Activated CD8-positive, alpha-beta T cell treated with anti-CD3 and anti-CD28 coated beads, Interleukin-2, amount 10 ng/mL, durations not matched to agents 7 days and 5 days (primary cell): ENCODE measurements at places on chromosomes 11 and 22. TPM values are rescaled to one million over a fixed set of nuclear protein-coding genes. Genes with fewer than 3 reads are reported as not detected.

GRCh38 chr11:34349882-34350281 lies 7.9 kb downstream of the ABTB2 start:
- H3K4me1 ChIP-seq, result peaks cover 14% of the 10 kb centered on the region
- no peak overlapping the region for H3K27ac ChIP-seq
- DNase-seq, result no peak

- no peak overlapping the region for H3K27ac ChIP-seq
- peaks cover 37% of the 10 kb centered on the region for H3K4me1 ChIP-seq
- DNase-seq, result no peak
- no peaks in the 10 kb centered on the region for H3K27me3 ChIP-seq
- no peak overlapping the region for H3K4me3 ChIP-seq
Measured at GRCh38 chr11:14443638-14444037, 56.0 kb downstream of the COPB1 start.

- H3K27ac ChIP-seq, result no peak overlapping the region
- H3K36me3 ChIP-seq, result no peaks in the 10 kb centered on the region
- no peaks in the 10 kb centered on the region for H3K4me1 ChIP-seq
- no peak overlapping the region for H3K4me3 ChIP-seq
- DNase-seq, result no peak
Measured at GRCh38 chr22:49547751-49548239, 279.9 kb downstream of the BRD1 start.

DNA sequence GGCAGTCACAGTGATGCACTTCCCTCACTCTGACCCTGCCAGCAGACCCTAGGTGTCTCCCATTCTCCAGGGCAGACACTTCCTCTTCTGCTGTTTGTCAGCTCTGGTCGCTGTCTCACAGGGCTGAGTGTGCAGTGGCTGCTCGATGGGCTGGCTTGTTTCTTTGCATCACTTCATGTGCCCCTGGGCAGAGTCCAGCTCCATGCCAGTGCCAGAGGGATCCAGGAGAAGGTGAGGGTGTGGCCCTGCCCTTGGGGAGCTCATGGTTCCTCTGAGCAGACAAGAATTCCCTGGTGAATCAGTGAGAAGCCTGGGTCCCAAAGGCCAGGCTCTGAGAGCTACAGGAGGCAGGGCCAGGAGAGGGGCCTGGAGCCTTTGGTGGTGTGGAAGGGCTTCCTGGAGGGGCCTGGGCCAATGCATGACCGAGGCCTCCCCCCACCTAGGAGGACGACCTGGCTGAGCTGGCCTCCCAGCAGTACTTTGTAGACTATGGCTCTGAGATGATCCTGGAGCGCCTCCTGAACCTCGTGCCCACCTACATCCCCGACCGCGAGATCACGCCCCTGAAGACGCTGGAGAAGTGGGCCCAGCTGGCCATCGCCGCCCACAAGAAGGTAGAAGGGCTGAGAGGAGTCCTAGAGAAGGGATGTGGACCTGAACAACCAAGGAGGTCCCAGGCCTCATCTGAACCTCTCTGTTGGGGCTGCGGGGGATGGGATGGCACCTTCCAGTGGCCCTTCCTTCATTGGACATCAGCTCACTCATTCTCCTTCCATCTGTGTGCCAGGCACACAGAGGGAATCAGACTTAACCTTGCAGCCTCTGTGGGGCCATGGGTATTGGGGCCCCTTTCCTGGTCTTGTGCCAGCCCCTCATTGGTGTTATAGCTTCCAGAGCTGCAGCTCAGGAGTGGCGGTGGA lies 66.1 kb downstream of the MYO7A start:
- DNase-seq, result no peak
- H3K4me3 ChIP-seq, result no peak overlapping the region
- no peak overlapping the region for H3K27ac ChIP-seq
- H3K4me1 ChIP-seq, result no peaks in the 10 kb centered on the region
- H3K27me3 ChIP-seq, result no peaks in the 10 kb centered on the region

- no peak for DNase-seq
- peaks cover 17% of the 10 kb centered on the region for H3K4me1 ChIP-seq
- peak overlapping the region; percentile 24 for H3K27ac ChIP-seq
- H3K4me3 ChIP-seq, result no peak overlapping the region
- peaks cover 40% of the 10 kb centered on the region for H3K36me3 ChIP-seq
- H3K27me3 ChIP-seq, result no peaks in the 10 kb centered on the region
Measured at GRCh38 chr22:50403701-50404101, 60.6 kb downstream of the PPP6R2 start.

DNA sequence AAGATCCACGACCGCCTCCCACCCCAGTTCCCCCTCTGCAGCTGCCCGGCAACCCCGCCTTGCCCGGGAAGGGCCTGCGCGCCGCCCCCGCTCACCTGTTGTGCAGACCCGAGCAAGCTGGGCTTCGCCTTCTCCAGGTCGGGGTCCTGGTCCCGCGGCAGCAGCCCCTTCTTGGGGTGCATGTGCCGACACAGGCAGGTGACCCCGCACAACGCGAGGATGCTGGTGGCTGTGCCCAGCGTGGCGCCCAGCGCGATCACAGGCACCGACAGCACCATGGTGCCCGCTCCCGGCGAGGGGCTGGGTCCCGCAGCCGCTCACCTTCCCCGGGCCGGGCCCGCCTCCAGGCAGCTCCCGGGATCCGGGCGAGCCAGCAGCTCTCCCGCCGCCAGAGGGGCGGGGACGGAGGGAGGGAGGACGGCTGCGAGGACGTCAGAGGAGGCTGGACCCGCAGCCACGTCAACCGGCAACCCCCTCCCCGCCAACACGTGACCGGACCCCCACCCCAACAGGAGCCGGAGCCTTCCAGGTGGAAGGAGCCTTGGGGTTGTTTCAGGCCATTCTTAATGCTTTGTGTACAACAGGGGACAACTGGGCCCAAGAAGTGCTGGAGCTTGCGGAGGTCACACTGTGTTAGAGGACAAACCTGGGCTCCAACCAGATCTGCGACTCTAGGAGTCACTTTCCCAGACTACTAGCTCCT lies at the start of gene SYT13:
Gene SYT13, minus strand, starts transcription at position 412 of the 703 bp plus-strand sequence. Its CDS starts 134 bp downstream, at position 278.
- no peaks in the 10 kb centered on the region for H3K4me1 ChIP-seq
- H3K4me3 ChIP-seq, result no peak within 1 kb of the TSS
- no peak within 1 kb of the TSS for H3K27ac ChIP-seq
- no peak for DNase-seq
- H3K27me3 ChIP-seq, result peaks cover 68% of the 10 kb centered on the region
- H3K36me3 ChIP-seq, result no peaks in the 10 kb centered on the region

GRCh38 chr11:72225411-72225951 lies 914 bp downstream of the INPPL1 start:
- peaks cover 41% of the 10 kb centered on the region for H3K4me1 ChIP-seq
- no peaks in the 10 kb centered on the region for H3K27me3 ChIP-seq
- H3K36me3 ChIP-seq, result peaks cover 16% of the 10 kb centered on the region

DNA sequence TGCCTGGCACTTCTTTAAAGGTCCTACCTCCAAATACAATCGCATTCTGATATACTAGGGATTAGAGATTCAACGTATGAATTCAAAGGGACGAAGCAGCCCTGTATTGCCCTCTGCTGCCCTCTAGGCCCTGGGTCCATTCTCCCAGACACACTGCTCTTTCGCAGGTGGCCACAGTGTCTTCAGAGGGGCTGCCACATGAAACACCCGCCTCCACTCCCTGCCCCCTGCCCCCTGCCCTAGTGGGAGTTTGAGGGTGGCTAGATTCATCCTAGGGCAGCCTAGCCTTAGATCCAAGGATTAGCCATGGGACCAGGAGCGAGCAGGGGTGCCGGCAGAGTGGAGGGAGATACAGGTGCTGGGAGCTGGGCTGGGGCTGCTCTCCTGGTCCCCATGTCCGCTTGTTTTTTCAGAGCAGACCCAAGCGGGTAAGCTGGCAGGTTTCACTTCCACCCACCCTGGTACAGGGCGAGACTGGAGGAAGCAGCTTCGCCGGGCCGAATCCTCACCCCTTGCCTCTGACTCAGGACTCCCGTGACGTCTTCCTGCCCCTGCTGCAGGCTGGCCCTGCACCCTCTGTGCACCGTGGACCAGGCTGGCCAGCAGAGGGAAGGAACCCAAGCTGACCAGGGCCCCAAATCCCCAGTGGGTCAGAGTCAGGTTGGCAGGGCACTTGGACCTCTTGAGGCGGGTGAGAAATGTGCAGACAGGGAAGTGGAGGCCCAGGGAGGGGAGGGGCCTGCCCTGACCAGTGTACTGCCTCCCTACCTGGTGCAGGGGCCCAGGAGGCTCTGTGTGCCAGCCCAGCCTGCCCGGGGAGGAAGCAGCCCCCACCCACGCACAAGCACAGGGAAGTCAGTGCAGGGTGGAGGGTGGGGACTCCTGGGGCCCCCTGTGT lies 28.4 kb upstream of the HMOX1 start:
- DNase-seq, result peak; percentile 61
- H3K36me3 ChIP-seq, result no peaks in the 10 kb centered on the region

GRCh38 chr11:96333191-96333719 lies 9.7 kb downstream of the MAML2 start:
- H3K4me1 ChIP-seq, result peaks cover 75% of the 10 kb centered on the region

DNA sequence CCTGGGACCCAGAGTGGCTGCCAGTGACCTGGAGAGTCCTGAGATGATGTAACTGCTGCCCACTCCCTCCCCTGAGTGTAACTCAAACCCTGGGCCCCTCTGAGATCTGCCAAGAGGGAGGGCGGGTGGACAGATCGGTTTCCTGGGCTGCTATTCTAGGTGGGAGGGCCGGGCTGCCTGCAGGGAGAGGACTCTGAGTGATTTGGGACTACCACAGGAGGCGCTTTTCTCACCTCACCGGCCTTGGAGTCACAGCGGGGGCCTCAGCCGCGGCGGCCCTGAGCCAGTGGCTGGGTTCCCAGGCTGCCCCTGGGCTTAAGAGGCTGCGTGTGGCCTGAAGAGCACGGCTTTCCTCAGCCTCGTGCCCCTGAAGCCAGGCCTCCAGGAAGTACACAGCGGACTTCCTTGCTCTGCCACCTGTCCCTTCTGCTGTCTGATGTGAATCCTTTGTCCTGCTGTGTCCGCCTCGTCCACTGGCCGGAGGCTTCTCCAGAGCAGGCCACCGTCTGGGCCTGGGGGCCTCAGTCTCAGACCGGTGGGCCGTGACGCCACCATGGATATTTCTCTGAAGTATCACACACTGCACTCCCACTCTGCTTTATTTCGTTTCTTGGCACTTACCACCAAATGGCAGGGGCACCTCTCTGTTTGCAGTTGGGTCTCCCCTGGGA lies 11.5 kb downstream of the RELT start:
- H3K27ac ChIP-seq, result peak overlapping the region; percentile 94
- H3K4me3 ChIP-seq, result no peak overlapping the region
- peaks cover 67% of the 10 kb centered on the region for H3K4me1 ChIP-seq
- H3K36me3 ChIP-seq, result peaks cover 18% of the 10 kb centered on the region
- H3K27me3 ChIP-seq, result no peaks in the 10 kb centered on the region

DNA sequence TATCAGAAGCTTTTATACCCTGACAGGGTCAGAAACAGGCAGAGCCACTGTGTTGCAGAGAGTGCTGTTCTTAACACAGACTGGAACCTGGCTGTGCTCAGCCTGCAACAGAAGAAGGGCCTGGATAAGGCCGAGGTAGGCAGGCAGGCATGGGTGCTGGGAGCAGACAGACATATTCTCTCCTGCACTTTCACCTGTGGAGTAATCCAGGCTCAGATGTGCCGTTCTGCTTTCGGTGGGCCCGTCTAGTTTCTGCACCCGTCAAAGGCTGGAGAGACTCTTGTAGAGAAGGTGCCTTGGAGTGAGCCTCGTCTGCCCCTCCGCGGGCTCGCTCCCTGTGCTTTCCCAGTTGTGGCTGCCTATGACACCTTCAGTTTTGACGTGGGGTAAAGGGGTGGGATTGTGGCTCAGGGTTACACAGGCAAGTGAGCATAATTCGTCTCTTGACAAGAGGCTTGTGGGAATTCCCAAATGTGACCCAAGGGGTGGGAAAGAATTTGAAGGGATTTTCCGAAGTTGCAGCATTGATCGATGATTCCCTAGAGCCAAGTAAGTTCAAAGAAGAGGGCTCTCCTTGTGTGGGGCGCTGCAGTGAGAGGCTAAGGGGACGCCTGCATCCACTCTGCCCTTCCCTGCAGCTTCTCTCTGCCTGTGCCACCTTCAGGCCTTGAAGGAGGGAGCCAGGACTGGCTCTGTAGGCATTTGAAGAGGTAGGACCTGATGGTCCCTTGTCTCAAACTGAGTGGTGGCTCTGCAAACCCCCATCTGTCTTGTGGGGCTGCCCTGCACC lies 16.2 kb upstream of the ST3GAL4 start:
- DNase-seq, result no peak
- H3K4me3 ChIP-seq, result no peak overlapping the region
- no peaks in the 10 kb centered on the region for H3K27me3 ChIP-seq
- peaks cover 45% of the 10 kb centered on the region for H3K36me3 ChIP-seq
- H3K27ac ChIP-seq, result peak overlapping the region; percentile 11

- H3K27me3 ChIP-seq, result no peaks in the 10 kb centered on the region
- H3K27ac ChIP-seq, result peak overlapping the region; percentile 34
- no peaks in the 10 kb centered on the region for H3K36me3 ChIP-seq
- no peak for DNase-seq
- no peak overlapping the region for H3K4me3 ChIP-seq
Measured at GRCh38 chr22:30362651-30363281, 6.0 kb downstream of the CCDC157 start.

DNA sequence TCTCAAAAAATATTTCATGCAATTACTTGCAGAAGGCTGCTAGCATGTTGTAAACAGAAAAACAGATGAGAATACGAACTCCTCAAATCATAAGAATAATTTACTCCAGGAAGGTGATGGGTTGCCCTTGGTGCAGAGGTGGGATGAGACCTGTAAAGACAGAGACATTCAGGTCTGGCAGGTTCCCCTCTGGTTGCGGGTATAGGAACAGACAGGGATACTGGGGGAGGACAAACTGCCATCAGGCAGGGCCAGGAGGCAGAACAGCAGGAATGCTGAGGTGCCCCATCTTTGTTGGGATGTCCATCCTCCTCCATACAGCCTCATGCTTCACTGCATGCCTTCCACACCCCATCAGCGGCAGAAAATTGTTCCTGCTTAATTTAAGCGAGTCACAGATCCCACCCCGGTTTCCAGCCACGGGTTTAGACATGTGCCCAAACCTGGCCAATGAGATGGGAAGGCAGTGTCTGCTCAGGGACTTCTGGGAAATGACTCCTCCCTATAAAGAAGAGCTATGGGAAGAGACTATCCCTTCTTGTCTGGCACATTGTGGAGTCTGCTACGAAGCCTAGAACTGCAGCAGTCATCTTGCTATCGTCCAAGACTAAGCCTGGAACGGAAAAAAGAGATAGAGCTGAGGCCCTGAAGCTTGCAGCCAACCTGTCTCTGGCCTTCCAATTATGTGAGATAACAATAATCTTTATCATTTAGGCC lies 23.1 kb upstream of the IRAG1 start:
- peaks cover 12% of the 10 kb centered on the region for H3K27me3 ChIP-seq
- no peaks in the 10 kb centered on the region for H3K4me1 ChIP-seq

DNA sequence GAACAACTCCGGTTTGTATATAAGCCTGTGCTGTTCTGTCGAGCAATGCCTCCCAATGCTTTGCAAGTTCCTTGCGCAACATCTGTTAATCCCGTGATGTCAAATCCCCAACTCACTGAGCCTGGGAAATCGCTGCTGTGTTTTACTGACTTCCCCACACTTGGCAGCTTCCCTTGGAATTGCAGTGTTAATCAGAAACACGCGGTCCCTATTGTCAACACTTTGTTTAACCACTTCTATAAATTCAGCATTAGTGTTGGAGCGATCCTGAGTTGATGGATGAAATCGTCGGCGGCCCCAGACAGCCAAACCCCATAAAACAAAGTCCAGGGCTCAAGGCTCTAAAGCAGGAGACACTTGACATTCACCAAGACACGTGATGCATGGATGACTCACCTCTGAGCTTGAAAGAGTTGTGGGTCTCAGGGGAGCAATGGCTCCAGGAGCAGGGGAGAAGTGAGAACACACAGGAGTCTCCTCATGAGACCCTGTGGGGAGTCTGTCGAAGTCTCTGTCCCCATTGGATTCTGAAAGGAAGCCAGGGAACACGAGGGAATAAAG lies 555.3 kb downstream of the MIAT start:
- H3K36me3 ChIP-seq, result no peaks in the 10 kb centered on the region
- H3K27ac ChIP-seq, result no peak overlapping the region
- DNase-seq, result no peak
- H3K27me3 ChIP-seq, result peaks cover 5% of the 10 kb centered on the region
- no peak overlapping the region for H3K4me3 ChIP-seq
- H3K4me1 ChIP-seq, result no peaks in the 10 kb centered on the region

Gene LIF
- total RNA-seq, result 569 TPM

Gene NXPE2
- not detected for total RNA-seq

Gene FGF4
- total RNA-seq, result not detected

Gene B4GALNT4
- total RNA-seq, result 0.52 TPM

Gene XKR3
- total RNA-seq, result not detected
